NCI-H1694 treated with DMSO at 0.1 percent for 48 hours (cell line): ENCODE measurements at places on chromosomes 1 and 21.

GRCh38 chr21:37028570-37028969 is 22.1 kb downstream of the RIPPLY3 start:
- DNase-seq: no peak

DNA sequence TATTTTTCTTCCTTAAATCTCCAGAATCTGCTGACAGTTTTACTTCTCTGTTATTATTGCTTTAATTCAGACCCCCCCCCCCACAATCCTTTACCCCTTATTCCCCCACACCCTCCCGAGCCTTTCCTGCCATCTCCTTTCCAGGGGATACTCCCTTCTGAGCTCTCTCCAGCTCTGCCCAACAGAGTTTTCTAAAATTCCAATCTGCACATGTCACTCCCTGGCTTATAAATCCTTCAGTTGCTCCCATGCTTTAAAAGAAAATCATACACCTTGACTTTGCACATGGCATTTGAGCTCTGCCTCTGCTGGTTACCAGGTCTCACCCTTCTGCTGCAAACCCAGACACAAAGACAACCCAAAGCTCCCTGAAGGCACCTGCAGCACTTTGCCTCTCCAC is 11.7 kb upstream of the EPS8L3 start:
- DNase-seq: no peak

GRCh38 chr1:117759535-117759934 is 153.7 kb downstream of the TENT5C start:
- no peak for DNase-seq

DNA sequence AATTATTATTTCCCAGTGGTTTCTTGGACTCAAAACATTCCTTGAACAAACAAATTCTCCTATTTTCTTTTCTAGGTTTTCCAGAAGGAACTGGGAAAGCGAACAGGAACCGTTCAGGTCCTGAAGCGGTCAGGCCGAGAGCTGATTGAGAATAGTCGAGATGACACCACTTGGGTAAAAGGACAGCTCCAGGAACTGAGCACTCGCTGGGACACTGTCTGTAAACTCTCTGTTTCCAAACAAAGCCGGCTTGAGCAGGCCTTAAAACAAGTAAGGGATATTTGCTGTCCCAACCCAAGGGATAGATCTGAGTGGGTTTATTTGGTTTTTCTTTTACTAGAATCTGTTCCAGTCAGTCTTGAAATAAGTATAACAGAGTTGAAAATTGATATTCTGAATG is 39.4 kb upstream of the BMP8A start:
- DNase-seq: no peak

DNA sequence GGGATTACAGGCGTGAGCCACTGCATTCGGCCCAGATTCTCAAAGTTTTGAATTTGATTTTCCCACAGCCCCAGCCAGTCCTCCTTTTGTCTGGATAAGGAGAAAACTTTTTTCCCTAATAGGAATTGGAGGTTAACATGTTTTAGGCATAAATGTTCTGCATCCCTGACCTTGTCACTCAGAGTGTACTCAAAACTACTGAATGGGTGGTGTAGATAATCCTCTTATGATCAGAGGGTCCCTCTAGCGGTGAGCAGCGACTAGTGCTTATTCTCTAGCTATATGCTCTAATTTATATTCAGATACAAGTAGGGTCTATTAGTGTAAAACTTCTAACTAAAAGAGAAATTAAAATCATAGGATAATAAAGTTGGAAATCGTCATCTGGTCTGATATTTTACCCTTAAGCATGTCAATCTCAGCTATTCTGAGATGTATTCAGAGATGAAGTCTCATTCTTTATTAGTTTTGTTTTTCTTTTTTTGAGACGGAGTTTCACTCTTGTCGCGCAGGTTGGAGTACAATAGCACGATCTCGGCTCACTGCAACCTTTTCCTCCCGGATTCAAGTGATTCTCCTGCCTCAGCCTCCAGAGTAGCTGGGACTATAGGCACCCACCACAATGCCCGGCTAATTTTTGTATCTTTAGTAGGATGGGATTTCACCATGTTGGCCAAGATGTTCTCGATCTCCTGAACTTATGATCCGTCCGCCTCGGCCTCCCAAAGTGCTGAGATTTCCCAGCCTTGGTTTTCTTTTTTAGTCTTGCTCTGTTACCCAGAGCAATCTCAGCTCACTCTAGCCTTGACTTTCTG is 2.7 kb upstream of the PSMD4 start:
- DNase-seq: peak; percentile 94

GRCh38 chr1:184388971-184389370 is 2.1 kb downstream of the C1orf21 start:
- no peak for DNase-seq

DNA sequence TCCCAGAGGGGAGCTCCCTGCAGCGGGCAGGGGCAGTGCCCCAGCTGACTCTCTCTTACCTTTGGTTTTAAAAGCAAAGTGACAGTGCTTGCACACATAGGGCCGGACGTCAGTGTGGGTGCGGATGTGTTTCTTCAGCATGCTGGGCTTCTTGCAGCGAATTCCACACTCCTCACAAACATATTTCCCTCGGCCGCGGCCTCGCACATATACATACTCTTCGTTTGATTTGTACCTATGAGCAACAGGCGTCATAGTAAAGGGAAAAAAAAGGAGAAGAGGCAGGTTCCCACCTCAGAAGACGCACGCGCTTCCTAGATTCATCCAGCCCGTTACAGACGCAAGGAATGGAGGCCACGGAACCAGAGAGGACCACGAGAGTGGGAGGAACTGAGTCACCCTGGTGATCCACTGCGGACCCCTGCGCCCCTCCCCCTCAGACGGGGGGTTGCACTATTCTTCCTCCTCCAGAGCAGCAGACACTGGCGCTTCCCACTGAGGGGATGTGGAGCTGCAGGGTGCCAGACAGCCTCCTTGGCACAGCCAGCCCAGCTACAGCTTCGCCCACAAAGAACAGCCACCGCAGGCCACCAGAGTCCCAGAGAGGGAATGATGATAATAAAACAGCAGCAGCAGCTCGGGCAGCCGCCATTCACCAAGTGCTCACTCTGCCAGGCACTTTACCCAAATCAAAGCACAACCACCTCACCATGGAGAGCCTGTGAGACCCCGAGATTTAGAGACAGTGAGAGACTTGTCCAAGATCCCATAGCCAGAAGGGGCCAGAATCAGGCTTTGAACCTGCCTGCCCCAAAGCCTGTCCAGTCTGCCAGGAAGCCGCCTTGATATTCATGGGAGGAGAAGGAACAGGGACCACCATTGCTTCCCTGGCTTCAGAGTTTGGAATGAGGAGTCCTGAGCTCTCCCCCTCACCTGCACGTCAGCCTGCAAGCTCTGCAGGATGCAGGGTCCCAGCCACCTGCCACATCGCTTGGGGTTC is 40.5 kb upstream of the EDN2 start:
- DNase-seq: no peak

GRCh38 chr1:39654291-39654690 is 14.8 kb upstream of the HEYL start:
- DNase-seq: no peak

DNA sequence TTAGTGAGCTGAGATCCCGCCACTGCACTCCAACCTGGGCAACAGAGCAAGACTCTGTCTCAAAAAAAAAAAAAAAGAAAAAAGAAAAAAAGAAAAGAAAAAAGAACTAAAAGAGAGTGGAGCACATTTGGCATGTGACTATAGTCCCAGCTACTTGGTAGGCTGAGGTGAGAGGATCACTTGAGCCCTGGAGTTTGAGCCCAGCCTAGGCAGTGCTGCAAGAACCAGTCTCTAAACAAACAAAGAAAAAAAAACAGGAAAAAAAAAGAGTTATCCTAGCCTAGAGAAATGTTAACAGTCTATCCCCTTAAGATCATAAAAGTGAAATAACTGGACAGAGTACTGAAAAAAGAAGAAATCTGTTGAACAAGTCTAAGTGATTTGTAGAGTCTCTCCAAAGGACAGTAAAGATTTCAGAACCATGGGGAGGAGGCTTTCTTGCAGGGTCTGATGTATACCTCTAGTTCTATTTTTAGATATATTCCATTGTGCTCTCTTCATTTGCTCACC is 4.5 kb upstream of the PRDX1 start:
- DNase-seq: no peak

GRCh38 chr1:154777781-154778180 is 92.3 kb downstream of the KCNN3 start:
- no peak for DNase-seq

DNA sequence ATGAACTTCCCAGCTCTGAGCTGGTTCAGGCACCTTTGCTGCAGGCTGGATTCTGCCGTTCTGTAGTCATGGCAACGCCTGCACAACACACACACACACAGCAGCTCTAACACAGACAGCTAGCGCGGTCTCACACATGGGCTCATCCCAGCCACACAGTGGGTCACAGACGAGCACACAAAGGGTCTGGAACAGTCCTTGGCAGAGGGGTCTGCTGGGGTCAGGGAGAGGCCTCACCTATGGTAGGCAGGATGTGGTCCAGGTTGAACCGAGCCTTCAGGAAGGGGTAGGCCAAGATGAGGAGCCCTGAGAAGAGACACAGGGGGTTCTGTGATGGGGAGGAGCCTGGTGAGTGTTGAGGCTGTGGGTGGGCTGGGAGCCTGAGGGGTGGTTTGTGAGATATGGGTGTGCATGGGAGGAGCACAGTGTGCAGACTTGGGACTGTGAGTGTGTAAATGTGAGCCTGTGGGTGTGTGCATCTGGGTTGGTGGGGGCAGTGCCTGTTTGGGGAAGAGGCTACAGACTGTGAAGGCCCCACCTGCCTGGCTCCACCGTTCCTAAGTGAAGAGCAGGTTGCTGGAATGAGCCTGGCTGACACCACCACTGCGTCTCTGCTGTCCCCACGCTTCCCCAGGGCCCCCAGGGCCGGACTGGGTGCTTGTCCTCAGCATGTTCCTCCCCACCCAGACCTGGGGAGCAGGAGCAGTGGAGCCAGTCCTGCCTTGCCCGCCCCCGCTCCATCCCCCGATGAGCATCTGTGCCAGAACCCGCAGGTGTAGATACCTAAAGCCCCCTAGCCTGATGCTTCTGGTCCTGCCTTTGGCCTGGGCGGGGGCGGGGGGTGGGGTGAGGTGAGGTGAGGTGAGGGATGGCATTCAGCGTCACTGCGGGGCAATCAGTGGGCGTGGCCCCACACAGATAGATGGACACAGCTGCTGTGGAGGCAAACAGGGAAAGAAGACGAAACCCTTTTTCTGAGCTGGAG is 1.5 kb downstream of the KNCN start:
- peak; percentile 55 for DNase-seq

- DNase-seq: no peak
Observed at GRCh38 chr1:43565600-43566360, 35.1 kb downstream of the PTPRF start.
